ENCODE measurements at places on chromosomes 7 and 10.

DNA sequence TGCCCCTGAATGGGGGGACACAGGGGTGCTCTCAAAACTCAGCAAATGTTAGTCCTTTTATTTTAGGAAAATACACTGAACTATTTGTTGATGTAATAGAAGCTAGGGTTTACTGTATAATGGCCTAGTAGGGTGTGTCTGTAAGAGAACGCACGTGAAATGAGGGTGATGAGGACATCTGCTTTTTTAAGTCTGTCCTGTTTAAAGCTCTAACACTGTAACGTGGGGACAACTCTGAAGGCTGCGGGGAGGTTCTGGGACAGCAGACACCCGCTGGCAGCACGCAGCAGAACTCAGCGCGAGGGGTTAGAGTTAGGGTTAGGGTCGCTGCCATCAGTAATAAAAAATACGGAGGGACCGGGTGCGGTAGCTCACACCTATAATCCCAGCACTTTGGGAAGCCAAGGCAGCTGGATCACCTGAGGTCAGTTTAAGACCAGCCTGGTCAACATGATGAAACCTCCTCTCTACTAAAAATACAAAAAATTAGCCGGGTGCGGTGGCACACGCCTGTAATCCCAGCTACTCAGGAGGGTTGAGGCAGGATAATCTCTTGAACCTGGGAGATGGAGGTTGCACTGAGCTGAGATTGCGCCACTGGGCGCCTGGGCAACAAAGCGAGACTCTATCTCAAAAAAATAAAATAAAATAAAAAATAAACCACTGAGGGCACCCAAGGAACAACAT is 98.0 kb downstream of the CTBP2 start:
- DNase-seq = no peak

DNA sequence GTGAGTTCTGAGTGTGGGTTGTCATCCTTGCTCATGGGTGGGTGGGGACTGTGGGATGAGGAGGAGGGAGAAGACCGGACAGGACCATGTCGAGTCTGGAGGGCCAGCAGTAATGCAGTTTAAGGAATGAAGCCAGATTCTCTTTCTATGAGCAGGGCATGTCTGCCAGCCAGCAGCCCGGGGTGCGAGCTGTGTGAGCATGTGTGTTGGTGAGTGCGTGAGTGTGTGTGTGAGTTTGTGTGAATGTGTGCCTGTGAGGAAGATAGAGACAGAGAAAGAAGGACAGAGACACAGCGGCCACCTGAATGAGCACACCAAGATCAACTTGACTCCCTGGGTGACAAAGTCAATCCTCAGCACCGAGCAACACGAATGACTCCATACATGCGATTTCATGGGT is 52.3 kb downstream of the ADARB2 start:
- DNase-seq = no peak

GRCh38 chr10:15531927-15532722 is 161.0 kb upstream of the FAM171A1 start:
- no peak for DNase-seq

DNA sequence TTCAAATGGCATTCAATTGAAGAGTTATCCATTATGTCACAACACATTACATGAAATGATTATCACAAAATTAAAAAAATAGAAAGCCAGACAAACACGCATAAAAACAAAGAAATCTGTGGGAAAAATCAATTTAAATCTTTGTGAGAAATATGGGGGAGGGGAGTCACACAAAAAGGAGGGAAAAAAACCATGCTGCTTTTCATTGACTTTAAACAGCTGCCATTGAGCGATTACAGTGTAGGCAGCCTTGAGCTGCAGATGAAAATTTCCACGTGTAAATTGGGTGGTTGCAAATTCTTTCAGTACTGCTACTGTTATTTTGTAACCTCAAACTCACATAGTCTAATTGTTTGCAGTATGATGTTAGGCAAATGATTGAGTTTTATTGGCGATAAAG is 889.9 kb upstream of the PHF14 start:
- DNase-seq = no peak

GRCh38 chr7:96174812-96175211 is 147.1 kb downstream of the SLC25A13 start:
- no peak for DNase-seq

- no peak for DNase-seq
Measured at GRCh38 chr10:19683356-19683755, 132.9 kb upstream of the PLXDC2 start.

GRCh38 chr10:35079265-35079664 is 10.9 kb downstream of the CUL2 start:
- DNase-seq = no peak

DNA sequence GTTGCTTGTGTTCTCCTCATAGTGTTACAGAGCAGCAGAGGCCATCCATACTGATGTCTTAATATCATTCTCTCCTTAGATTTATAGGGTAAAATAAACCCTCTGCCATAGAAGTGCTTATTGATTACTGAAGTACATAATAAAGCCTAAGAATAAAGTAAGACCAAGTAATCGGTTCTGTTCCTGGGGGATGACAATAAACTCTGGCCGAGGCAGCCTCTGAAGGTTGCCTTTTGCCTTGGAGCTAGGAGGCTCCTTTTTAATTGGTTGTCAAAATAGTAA is 711.6 kb upstream of the GALNT17 start:
- DNase-seq = no peak

DNA sequence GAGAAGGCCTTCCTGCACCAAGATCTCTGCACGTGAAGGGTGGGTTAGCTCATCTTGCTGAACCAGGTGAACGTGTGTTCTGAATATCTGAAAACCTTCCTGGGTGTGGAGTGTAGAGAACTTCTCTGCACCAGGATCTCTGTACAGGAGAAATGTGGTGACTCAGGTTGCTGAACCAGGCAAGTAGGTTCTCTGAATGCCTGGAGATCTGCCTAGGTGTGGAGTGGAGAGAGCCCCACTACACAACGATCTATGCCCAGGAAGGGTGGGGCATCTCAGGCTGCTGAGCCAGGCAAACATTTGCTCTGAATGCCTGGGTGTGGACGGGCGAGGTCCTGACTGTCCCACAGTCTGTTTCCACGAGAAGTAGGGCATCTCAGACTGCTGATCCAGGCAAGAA is 1002.3 kb upstream of the KCND2 start:
- DNase-seq = no peak

- DNase-seq = no peak
Measured at GRCh38 chr10:11169976-11170375, 152.3 kb downstream of the CELF2 start.

GRCh38 chr7:80259-81067 is 111.9 kb upstream of the FAM20C start:
- no peak for DNase-seq

- no peak for DNase-seq
Measured at GRCh38 chr7:134473861-134474291, 15.0 kb upstream of the AKR1B1 start.

DNA sequence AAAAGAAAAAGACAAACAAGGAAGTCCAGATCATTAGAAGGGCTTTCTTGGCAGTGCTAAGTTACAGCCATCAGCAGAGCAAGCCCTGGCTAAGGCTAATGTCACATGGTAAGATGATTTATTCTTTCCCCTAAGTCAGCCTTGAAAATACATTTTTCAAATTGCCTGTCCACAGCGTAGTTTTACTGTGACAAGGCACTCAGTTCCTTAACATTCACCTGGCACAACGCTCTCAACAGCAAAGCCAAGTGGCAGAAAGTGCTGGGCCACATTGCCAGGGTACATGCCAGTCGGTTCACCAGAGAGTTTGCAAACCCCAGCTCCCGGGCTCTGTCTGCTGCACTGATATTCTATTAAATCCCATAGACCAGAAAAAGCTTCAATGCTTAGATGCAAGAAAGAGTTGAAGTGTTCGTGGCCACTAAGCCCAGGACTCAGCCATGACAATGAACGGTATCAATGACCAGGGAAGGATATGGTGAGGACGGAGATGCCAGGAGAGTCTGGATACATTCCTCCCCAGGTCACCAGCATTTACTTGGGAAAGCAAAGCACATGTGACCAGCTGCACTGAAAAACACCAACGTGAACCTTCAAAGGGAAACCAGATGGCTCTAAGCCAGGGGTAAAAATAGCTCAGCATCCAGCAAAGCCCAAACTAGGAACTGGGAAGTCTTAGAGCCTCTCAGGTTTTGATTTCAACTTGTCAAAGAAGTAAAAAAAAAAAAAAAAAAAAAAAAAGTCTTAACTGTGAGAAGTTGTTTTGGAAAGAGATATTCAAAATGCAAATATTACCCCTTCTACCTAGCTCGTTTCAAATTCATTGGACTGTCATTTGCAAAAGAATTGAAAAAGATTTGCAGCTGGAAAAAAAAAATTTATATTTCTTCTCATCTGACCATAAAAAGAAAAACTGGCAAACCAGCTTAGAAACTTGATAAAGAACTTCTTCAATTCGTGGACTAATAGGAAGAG is 23.9 kb upstream of the MPP7 start:
- no peak for DNase-seq

- no peak for DNase-seq
Measured at GRCh38 chr7:66315192-66315591, 110.1 kb downstream of the TPST1 start.

GRCh38 chr10:114458955-114459354 is 54.7 kb upstream of the AFAP1L2 start:
- no peak for DNase-seq

DNA sequence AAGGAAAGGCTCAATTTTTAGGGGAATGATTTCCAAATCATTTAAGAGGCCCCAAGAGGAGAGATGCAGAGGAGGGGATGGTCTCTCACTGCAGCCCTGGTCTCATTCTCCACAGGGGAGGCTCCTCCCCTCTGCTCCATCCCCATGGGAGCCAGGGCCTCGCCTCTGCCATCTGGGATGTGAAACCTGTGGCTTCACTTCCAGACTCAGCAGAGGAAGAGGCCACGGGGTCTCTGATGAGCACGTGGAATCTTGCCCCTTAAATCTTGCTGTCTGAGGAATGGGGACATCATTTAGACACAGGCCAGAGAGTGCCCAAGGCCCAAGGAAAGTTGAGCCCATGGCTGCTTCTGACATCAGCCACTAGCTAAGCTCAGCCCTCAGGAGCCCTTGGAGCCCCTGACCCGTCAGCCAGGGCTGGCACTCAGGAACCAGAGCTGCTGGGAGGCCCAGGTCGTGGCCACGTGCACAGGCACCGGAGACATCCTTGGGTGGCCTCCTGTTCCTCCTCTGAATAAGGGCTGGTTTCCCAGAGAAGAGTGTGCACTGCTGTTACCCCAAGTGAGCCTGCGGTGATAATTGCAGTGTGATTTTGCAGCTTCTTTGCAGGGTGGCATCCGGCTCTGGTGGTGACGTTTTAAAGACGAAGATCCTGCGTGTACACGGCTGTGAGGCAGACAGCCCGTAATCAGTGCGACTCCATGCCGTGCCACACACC is 50.5 kb downstream of the VIPR2 start:
- no peak for DNase-seq

DNA sequence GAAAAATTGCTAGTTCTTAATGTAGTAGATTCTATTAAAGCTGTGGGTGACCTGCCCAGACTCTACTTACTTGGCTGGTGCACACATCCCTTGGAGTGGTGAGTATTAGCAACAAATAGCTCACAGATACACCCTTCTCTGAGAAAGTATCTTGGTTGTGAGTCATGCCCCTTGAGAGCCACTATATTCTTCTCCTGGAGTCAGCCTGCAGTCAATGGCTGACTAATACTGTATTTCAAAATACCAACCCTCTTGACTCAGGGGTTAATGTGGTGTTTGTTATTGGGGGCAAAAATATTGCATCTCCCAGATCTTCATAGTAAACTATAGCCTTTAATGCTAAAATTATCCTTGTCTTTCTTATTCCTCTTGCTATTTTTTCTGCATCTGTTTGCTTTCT is 354.9 kb downstream of the BMPER start:
- no peak for DNase-seq

GRCh38 chr7:133529861-133530260 is 277.0 kb downstream of the EXOC4 start:
- peak; percentile 75 for DNase-seq

GRCh38 chr10:117677890-117678500 is 135.4 kb downstream of the EMX2 start:
- DNase-seq = no peak

DNA sequence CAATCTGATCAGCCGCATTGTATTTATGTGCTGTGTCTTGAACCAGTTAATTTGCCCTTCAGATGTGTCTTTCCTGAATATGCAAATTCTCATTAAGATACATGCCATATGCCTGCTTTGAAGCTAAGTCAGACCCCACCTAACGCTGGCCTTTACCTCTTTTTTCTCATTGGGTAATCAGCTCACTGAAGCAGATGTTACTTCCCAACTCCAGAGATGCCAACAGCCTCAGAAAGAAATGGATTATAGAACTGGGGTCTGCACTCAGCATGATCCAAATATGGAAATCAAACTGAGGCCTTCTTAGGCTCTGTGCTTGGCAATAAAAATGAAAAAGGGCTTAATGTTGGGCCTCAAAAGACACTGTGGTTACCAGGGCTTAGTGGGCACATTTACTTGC is 113.9 kb downstream of the FZD1 start:
- DNase-seq = no peak

DNA sequence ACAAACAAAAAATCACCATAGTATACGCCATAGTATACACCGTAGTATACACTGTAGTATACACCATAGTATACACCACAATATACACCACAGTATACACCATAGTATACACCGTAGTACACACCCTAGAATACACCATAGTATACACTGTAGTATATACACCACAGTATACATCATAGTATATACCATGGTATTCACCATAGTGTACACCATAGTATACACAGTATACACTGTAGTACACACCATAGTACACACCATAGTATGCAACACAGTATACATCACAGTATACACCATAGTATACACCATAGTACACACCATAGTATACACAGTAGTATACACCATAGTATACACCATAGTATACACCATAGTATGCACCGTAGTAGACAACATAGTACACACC is 157.6 kb upstream of the ADARB2 start:
- no peak for DNase-seq

DNA sequence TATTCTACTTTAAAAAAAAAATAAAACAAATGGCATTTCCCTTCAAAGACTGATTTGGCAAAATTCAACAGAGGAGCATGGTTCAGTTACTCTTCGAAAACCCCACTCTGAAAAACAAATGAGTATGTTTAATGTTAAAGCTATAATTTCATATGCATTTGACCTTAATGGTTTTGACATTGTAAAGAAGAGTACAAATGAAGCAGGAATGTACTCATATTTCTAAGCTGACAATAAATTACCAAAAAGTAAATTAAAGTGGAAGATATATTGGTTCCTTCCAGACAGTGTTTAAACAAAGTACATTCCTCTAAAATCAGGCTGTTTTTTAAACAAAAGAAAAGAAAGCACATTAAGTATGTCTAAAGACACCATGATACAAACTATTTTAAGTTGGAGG is 16.4 kb downstream of the RGS10 start:
- no peak for DNase-seq

DNA sequence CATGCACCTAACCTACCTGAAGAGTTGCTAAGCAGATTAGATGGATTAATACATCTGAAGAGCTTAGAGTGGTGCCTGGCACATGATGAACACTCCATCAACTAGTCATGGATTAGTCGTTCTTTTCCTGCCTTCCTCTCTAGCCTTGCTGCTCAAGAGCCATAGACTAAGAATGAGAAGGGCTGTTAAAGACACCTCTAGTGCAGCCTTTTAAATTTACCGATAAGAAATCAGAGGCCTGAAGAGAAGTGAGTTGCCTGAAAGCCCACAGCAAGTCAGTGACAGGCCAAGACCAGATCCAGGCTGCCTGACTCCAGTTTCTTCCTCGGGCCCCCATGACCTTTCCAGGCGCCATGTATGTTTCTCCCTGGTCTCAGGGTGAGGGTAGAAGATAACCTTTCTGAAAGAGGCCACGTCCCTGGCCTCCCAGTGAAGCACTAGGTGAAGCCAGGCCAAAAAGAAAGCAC is 6.5 kb downstream of the TSPAN15 start:
- peak; percentile 6 for DNase-seq

GRCh38 chr7:45185864-45186250 is 28.3 kb downstream of the RAMP3 start:
- no peak for DNase-seq

All from DMS79 (cell line).